Stimulated activated naive B cell treated with anti-CD40 and anti-IgM and Interleukin-4, amounts not matched to agents 10 μg/mL and 1 μg/mL and 100 μg/mL, for 72 hours (primary cell): ENCODE measurements at places on chromosomes 6 and 20.

DNA sequence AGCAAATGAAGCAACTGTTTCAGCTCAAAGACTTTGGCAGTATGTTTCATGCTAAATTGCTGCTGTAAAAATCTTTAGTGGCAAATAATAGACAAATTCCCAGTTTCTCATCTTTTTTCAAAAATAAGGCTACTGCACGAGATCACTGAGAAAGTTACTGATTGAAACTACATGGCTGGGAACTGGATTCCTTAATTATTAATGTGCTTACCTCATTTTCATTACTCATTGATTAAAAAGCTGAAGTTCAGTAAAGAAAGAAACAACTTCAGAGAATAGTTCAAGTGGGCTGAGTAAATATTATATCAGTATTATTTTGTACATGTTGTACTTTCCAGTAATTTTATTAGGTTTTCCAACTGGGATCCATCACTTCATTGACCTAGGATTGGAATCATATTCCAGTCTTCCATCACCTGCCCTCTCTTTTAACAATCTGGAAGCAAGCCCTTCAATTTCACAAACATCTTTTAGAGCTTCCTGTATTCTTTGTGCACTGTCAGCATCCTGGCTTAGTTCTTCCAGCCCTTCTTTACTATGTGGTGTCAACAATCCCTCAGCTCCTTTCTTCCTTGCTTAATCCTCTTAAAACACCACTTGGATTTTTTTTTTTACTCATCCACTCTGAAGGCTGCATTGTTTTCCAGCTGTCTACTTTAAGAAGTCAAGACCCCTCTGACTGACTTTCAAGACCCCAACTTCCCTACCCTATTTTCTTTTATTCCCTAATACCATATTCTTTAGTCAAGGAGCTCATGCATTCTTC, 4.3 kb downstream of the MEI4 start:
- no peaks in the 10 kb centered on the region for H3K27me3 ChIP-seq
- H3K27ac ChIP-seq: no peak overlapping the region
- no peaks in the 10 kb centered on the region for H3K36me3 ChIP-seq
- H3K4me3 ChIP-seq: no peak overlapping the region

DNA sequence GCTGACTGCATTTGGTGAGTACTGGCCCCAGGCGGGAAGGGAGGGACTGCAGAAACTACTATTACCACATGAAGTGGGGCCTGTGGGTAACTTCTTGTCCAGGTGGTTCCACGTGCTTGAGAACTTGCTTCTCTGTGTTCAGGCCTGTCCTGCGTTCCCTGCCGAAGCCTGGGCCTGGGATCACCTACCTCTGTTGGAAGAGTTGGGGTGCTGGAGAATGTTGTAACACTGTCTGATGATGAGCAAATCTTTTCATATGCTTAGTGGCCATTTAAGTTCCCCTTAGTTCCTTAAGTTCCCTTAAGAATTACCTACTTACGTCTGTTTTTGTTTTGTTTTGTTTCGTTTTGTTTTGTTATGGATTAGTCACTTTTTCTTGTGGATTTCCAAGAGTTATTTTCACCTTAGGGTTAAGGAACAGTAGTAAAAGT, 154.4 kb downstream of the DTNBP1 start:
- no peak overlapping the region for H3K4me3 ChIP-seq
- no peaks in the 10 kb centered on the region for H3K27me3 ChIP-seq
- DNase-seq: no peak
- H3K27ac ChIP-seq: peak overlapping the region; percentile 37
- peaks cover 45% of the 10 kb centered on the region for H3K36me3 ChIP-seq
- no peaks in the 10 kb centered on the region for H3K4me1 ChIP-seq

DNA sequence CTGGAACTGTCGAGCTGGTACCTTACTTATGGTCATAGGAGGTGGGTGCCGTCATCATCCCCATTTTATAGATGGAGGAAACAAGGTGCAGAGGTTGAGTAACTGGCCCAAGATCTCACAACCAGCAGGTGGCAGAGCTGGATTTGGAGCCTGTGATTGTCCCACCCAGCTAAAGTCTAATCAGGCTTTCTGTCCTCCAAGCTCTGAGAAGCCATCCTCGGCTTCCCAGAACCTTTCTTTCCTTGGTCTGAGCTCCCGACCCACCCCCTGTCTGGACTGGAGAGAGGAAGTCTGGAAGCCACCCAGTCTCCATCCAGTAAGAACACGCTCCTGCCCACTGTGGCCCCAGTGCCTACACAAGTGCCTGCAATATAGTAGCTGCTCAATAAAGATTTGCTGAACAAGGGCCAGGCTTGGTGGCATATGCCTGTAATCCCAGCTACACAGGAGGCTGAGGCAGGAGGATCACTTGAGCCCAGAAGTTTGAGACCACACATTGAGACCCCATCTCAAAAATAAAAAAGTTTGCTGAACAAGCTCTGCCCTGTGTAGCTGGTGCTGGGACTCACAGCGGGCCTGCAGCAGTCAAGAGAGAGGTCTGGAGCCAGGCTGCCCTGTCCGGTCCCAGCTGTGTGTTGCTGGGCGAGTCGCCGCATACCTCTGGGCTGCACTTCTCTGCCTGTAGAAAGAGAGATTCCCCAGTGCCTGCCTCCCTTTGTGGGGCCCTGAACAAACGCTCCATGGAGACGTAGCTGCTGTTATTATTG, 32.5 kb upstream of the DLGAP4 start:
- H3K4me3 ChIP-seq: no peak overlapping the region
- no peaks in the 10 kb centered on the region for H3K4me1 ChIP-seq
- no peak overlapping the region for H3K27ac ChIP-seq
- peaks cover 27% of the 10 kb centered on the region for H3K27me3 ChIP-seq
- DNase-seq: no peak
- no peaks in the 10 kb centered on the region for H3K36me3 ChIP-seq

- no peak overlapping the region for H3K4me3 ChIP-seq
- no peaks in the 10 kb centered on the region for H3K27me3 ChIP-seq
- H3K27ac ChIP-seq: no peak overlapping the region
- H3K4me1 ChIP-seq: no peaks in the 10 kb centered on the region
Measured at GRCh38 chr6:55528624-55529023, 50.4 kb downstream of the HMGCLL1 start.

DNA sequence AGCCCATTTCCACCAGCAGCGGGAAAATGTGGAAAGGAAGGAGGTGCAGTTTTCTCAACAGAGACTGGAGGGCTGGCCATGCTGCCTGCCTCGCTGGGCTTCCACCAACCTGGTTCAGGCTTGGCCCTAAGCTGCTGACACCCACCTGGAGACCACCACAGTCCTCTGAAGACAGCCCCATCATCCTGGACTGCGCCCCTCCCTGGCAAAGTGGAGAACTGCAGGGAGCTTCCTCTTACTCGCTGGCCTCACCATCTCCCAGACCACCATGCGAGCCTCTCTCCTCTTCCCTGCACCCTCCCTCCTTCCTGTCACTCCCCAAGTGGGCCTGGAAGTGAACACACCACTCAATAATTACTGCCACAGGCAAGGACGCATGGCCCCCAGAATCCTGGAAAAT, 71.5 kb downstream of the PSMG4 start:
- DNase-seq: no peak
- H3K4me3 ChIP-seq: no peak overlapping the region
- no peak overlapping the region for H3K27ac ChIP-seq
- H3K36me3 ChIP-seq: no peaks in the 10 kb centered on the region
- H3K27me3 ChIP-seq: peaks cover 15% of the 10 kb centered on the region

DNA sequence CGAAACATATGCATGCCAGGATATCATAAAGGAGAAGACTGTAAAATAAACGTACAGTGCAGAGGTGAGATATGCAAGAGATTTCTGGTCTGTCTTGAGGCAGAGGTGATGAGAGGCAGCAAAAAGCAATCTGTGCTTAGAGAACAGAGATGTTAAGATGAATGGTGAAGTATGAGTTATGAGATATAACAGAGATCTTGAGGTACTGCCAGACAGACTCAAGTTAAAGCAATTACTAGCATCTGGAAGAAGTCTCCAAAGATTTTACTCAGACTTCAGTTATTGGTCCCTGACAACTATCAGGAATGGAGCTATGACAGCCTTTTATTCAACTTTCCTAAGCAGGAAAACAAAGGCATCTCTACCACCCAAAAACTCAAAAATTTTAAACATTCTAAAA, 122.8 kb upstream of the DST start:
- H3K36me3 ChIP-seq: no peaks in the 10 kb centered on the region
- no peak overlapping the region for H3K4me3 ChIP-seq
- no peaks in the 10 kb centered on the region for H3K27me3 ChIP-seq

DNA sequence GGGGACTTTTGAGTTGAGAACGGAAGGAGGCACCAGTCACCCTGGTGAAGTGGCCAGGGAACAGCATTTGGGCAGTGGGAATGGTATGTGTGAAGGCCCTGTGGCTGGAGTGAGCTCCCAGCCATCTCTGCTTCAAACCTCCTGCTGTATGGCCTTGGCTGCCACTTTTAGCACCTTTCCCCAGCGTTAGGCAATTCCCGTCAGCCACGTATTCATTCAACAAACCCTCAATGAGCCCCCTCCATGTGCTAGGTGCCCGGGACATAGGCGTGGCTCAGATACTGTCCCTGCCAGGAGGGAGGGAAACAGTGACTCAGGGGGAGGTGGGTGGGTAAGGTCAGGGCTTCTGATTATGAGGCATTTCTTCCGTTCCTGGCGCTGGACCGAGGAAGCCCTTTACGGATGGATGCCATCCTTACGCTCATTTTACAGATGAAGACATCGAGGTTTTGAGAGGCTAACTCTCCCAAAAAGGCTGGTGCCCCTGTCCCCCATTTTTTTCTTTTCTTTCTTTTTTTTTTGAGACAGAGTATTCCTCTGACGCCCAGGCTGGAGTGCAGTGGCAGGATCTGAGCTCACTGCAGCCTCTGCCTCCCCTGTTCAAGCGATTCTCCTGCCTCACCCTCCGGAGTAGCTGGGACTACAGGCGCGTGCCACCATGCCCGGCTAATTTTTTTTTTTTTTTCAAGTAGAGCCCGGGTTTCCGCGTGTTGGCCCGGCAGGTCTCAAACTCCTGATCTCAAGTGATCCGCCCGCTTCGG, 37.5 kb downstream of the SRC start:
- DNase-seq: peak; percentile 52
- H3K4me3 ChIP-seq: peak overlapping the region; percentile 66
- peaks cover 82% of the 10 kb centered on the region for H3K36me3 ChIP-seq
- H3K27ac ChIP-seq: peak overlapping the region; percentile 94
- H3K27me3 ChIP-seq: no peaks in the 10 kb centered on the region

DNA sequence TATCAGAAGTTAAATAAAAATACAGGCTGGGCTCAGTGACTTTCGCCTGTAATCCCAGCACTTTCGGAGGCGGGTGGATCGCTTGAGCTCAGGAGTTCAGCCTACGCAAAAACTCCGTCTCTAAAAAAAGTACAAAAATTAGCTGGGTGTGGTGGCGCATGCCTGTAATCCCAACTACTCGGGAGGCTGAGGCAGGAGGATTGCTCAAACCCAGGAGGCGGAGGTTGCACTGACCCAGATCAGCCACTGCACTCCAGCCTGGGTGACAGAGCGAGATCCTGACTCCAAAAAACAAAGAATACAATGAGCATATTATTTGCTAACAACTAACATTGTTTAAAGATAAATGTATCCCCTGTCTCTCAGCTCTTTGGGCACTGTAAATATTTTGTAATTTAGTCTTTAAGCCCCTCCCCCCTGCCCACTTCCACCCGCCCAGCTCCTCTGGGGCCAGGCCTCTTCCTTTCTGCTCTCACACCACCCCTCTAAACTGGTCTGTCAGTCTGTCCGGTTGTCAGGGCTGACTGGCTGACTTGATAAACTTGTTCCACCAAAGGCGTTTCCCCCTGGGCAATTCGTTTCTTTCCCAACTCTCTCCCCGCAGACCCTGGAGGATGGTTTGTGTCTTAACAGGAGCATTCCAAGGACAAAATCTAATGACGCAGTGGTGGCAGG, 62.4 kb upstream of the QKI start:
- H3K4me1 ChIP-seq: peaks cover 10% of the 10 kb centered on the region
- no peak for DNase-seq
- no peak overlapping the region for H3K4me3 ChIP-seq
- no peaks in the 10 kb centered on the region for H3K36me3 ChIP-seq

DNA sequence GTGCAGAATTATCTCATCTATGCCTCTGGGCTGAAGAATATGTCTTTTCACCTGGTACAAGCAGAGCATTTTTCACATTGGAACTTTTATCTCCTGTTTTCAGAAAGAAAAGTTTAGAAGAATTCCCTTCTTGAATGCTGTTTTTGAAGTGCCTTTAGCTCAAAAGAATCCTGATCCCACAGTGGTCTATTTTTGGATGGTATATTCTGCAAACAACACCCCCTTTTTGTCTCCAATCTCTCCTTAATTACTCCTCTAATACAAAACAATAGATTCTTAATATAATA, 57.7 kb upstream of the HFE start:
- peaks cover 27% of the 10 kb centered on the region for H3K4me1 ChIP-seq
- H3K4me3 ChIP-seq: no peak overlapping the region
- H3K27me3 ChIP-seq: peaks cover 4% of the 10 kb centered on the region
- no peak overlapping the region for H3K27ac ChIP-seq

GRCh38 chr20:17799575-17800227, 99.9 kb downstream of the BANF2 start:
- peaks cover 8% of the 10 kb centered on the region for H3K36me3 ChIP-seq
- no peak overlapping the region for H3K27ac ChIP-seq
- no peak for DNase-seq
- peaks cover 4% of the 10 kb centered on the region for H3K4me1 ChIP-seq

DNA sequence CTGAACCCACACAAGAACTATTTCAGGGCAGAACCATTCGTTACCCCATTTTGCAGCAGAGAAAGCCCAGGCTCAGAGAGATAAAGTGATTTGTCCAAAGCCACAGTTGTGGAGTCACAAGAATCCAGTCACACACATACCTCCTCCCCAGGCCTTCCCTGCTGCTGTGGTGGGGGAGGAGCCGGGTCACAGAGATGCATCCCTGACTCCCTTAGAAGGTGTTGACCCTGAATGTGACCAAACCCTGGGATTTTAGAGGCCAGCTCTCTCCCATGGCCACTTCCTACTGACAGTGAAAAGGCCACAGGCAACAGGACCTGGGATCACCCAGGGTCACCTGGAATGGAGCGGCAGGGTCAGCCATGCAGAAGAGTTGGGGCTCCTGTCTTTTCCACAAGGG, 48.6 kb downstream of the CHMP4B start:
- H3K4me1 ChIP-seq: peaks cover 32% of the 10 kb centered on the region
- no peak overlapping the region for H3K4me3 ChIP-seq
- no peaks in the 10 kb centered on the region for H3K27me3 ChIP-seq
- H3K27ac ChIP-seq: peak overlapping the region; percentile 92
- H3K36me3 ChIP-seq: peaks cover 42% of the 10 kb centered on the region

DNA sequence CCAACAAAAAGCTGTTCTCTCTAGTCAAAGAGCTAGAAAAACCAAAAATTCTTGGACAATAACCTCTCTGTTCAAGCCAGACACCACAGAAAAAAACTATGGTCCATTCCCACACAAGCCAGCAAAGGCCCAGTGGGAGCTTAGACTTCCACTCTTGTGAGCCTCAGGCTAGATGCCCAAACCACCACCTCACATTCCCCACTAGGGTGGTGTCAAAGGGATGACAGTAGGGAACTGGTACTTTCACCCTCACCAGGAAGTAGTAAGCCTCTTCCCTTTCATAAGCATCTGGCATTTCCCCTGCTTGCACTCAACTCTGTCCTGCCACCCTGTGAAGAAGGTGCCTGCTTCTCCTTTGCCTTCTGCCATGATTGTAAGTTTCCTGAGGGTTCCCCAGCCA, 58.4 kb upstream of the RNF217 start:
- no peaks in the 10 kb centered on the region for H3K4me1 ChIP-seq
- H3K4me3 ChIP-seq: no peak overlapping the region
